ENCODE measurements at places on chromosomes 4 and X.

GRCh38 chr4:113967687-113968086 is 11.8 kb downstream of the ARSJ start:
- DNase-seq = no peak

DNA sequence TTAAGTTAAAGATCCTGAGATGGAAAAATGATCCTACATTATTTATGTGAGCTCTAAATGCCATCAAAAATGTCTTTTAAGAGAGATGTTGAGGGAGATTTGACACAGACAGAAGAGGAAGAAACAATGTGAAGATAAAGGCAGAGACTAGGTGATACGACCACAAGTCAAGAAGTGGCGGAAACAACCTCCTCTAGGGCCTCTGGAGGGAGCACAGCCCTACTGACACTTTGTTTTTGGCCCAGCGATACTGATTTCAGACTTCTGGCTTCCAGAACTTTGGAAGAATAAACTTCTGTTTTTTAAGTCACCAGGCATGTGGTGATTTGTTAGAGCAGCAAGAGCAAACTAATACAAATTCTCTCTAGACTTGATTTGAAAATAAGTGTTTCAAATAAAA is 1216.1 kb downstream of the FSTL5 start:
- no peak for DNase-seq

DNA sequence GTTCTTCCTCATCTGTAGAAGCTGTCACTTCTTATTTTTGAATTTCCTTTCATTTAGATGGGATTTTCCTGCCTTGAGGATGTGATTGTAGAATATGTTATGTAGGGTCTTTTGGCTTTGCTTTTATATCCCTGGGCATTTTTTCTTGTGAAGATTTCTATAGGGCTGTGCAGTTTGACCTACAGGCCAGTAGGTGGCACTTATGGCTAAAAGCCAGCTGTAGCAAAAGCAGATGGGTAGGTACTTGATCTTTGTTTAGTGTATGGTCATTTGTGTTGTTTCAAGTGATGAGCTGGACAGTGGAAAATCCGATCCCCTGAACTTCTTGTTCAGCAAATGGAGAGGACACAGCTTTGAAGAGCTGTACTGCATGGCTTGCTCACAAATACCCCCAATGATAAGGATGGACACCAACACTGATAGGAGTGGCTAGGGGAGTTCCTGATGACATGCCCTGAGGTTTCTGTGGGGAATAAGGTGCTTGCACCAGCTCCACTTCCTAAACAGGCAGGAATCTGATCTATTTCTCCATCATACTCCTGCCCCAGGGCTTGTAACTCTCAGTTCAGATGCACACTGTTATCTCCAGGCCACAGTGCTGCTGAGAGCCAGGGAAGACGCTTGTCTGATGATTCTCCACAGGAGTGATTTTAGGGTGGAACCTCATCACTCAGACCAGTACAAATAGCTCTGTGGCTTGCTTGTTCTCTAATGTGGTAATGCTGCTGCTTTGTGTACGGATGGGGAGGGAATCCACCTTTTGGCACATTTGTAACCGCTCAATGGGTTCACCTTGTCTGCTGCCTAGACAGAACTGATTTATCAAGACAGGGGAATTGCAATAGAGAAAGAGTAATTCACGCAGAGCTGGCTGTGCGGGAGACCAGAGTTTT is 417.1 kb upstream of the MAGEB16 start:
- DNase-seq = no peak

DNA sequence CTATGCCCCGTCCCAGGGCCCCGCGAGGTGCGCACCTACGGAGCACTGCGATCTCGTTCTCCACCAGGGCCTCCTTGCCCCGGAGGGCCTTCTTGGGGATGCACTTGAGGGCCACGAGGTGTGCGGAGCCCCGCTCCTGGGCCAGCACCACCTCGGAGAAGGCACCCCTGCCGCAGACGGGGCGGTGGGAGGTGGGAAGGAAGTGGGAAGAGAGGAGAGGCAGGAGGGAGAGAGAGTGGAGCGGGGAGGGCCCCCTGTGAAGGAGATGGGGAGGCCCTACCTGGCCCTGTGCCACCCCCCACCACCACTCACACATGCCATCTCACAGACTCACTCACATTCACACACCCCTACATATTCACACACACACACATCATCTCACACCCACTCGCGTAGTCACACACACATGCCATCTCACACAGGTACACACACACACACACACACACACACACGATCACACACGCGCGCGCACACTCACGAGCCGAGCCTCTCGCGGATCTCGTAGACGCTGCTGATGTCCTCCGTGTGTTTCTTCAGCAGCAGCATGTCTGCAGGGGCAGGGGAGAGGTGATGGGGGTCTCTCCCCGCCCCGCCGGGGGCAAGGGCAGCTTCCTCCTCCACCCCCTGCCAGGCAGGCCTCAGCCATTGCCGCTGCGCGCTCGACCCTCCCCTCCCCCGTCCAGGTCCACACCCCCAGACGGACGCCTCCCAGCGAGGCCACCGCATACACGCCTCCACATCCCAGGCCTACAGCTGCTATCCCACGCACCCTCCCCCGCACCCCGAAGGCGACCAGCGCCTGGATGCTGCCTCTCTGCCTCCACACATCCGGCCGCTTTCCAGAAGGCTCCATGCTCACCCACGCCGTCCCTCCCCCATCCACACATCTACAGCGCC is 834 bp downstream of the PNCK start:
- no peak for DNase-seq
